HepG2 (cell line): ENCODE measurements at places on chromosomes 11 and 22. TPM values are rescaled to one million over a fixed set of nuclear protein-coding genes. Genes with fewer than 3 reads are reported as not detected.

Gene ZBED4
- total RNA-seq: 9.6 and 11.9 TPM in 2 replicates

Gene NRIP3
- total RNA-seq: 0.07 and 0.24 TPM in 2 replicates

Gene TBX1
- total RNA-seq: not detected in 2 replicates

Gene MYO7A
- total RNA-seq: 3.6 and 7.5 TPM in 2 replicates

Gene NTM
- total RNA-seq: not detected in 2 replicates

Gene PANX3
- not detected in 2 replicates for total RNA-seq

Gene MMP11
- total RNA-seq: 2.7 and 8.9 TPM in 2 replicates

Gene DEUP1
- not detected in 2 replicates for total RNA-seq

Gene HSCB
- total RNA-seq: 20.2 and 20.9 TPM in 2 replicates

Gene ROM1
- 1.8 and 2.4 TPM in 2 replicates for total RNA-seq

Gene ST14
- 0.69 and 1.4 TPM in 2 replicates for total RNA-seq

Gene DNAJB7
- total RNA-seq: not detected in 2 replicates

Gene CRYBB2
- total RNA-seq: 0.18 TPM in 1 of 2 replicates, not detected in the other

Gene OMP
- total RNA-seq: not detected in 2 replicates

Gene C2CD3
- total RNA-seq: 6.4 and 8.0 TPM in 2 replicates

Gene MRGPRE
- not detected in 2 replicates for total RNA-seq

Gene RTN4RL2
- total RNA-seq: 0.45 and 1.3 TPM in 2 replicates

Gene ROBO4
- 0.07 TPM in 1 of 2 replicates, not detected in the other for total RNA-seq

Gene KIF18A
- total RNA-seq: 14.4 and 22.8 TPM in 2 replicates

Gene SLCO2B1
- 7.6 and 15.3 TPM in 2 replicates for total RNA-seq

Gene FGF3
- not detected in 2 replicates for total RNA-seq

Gene SLC35F2
- total RNA-seq: 13.2 and 20.3 TPM in 2 replicates

Gene ANGPTL5
- total RNA-seq: not detected in 2 replicates

Gene LGALS1
- 103 and 124 TPM in 2 replicates for total RNA-seq

Gene HIC2
- 11.6 and 13.7 TPM in 2 replicates for total RNA-seq

Gene TUBA8
- total RNA-seq: 0.17 and 0.35 TPM in 2 replicates

Gene PYGM
- total RNA-seq: 0.11 TPM in 1 of 2 replicates, not detected in the other

Gene LDHA
- 805 and 1,257 TPM in 2 replicates for total RNA-seq

Gene TCIRG1
- total RNA-seq: 9.9 and 48.0 TPM in 2 replicates

Gene ATG16L2
- 0.79 and 6.2 TPM in 2 replicates for total RNA-seq

Gene CLDN5
- not detected in 2 replicates for total RNA-seq

Gene MS4A6E
- total RNA-seq: not detected in 2 replicates

Gene CHRM1
- total RNA-seq: not detected in 2 replicates

Gene SPINDOC
- 23.6 and 29.9 TPM in 2 replicates for total RNA-seq

Gene CRYBA4
- total RNA-seq: not detected in 2 replicates
